ENCODE measurements at places on chromosomes 6 and 20.

- no peak for DNase-seq
Measured at GRCh38 chr6:147158881-147159280, 45.3 kb upstream of the STXBP5 start.

DNA sequence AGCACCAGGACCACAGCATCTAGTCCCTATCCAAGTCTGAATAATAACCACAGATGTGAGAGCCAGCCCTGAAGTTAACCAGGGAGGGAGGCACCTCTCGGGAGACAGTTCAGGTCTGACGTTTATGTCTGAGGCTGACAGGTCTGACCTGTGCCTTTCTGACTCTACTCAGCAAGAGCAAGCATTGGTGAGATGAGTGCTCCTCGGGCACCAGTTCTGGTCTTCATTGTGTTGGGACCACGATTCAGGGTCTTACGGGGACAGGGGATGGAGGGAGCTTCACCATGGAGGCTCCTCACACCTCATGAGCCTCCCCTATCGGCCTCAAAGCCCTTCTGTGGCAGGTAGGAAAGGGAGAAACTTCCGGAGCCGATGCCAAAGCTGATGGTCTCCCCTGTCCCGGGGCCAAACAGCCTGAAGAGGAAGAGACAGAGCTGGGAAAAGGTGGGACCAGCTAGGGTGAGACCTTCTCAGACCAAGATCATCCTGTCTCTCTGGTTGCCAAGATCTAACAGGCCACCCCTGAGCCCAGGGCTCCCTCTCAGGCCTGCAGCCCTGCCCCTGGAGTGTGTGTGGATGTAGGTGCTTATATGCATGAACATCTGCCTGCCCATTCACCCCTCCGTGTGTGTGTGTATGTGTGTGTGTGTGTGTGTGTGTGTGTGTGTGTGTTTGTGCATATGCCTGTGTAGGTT, 170.5 kb downstream of the VEGFA start:
- no peak for DNase-seq

- DNase-seq: no peak
Measured at GRCh38 chr6:113315165-113315564, 542.0 kb upstream of the MARCKS start.

GRCh38 chr6:161056451-161056850, 64.9 kb downstream of the MAP3K4 start:
- no peak for DNase-seq

- DNase-seq: no peak
Measured at GRCh38 chr20:34941226-34941625, 14.4 kb downstream of the GSS start.

GRCh38 chr20:57474205-57474604, 50.7 kb downstream of the CTCFL start:
- DNase-seq: no peak

- DNase-seq: no peak
Measured at GRCh38 chr6:47118611-47119010, 76.5 kb upstream of the ADGRF1 start.

GRCh38 chr6:148389086-148389485, 46.4 kb downstream of the SASH1 start:
- no peak for DNase-seq

GRCh38 chr20:46634528-46634927, 16.7 kb downstream of the SLC13A3 start:
- no peak for DNase-seq
